ENCODE measurements at places on chromosomes 12 and 14. TPM values are rescaled to one million over a fixed set of nuclear protein-coding genes. Genes with fewer than 3 reads are reported as not detected.

Gene CNTN1
- 81.4 TPM for total RNA-seq

Gene CGRRF1
- 18.7 TPM for total RNA-seq

Gene IRAK4
- total RNA-seq, result 12.1 TPM

Gene EMP1
- total RNA-seq, result not detected

DNA sequence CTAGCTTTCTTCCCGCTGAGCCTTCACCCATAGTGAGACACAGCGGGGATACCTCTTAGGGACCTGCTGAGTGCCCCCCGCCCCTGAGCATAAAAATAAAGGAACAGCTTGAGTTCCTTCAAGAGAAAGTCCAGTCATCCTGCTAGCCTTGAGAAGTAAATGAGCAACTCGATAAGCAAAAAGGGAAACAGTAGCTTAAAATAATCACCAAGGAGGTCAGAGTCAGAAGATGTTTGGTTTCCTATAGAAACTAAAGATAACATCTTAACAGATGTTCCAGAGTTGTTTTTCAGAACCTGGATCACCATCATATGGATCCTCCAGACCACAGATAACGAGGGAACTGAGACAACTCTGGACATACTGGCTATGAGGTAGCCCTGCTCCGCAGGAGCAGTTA lies 94.0 kb downstream of the BCAT1 start:
- DNase-seq, result no peak

DNA sequence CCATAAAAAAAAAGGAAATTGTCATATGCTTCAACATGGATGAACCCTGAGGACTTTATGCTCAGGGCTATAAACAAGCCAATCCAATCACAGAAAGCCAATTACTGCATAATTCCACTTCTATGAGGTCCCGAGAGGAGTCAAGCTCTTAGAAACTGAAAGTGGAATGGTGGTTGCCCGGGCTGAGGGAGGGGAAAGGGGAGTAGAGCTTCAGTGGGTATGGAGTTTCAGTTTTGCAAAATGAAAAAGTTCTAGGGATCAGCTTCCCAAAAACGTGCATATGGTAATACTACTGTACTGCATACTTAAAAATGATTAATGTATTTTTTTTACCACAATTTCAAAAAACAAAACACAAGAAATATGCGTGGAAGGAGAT lies 52.0 kb downstream of the RNF34 start:
- DNase-seq, result no peak

DNA sequence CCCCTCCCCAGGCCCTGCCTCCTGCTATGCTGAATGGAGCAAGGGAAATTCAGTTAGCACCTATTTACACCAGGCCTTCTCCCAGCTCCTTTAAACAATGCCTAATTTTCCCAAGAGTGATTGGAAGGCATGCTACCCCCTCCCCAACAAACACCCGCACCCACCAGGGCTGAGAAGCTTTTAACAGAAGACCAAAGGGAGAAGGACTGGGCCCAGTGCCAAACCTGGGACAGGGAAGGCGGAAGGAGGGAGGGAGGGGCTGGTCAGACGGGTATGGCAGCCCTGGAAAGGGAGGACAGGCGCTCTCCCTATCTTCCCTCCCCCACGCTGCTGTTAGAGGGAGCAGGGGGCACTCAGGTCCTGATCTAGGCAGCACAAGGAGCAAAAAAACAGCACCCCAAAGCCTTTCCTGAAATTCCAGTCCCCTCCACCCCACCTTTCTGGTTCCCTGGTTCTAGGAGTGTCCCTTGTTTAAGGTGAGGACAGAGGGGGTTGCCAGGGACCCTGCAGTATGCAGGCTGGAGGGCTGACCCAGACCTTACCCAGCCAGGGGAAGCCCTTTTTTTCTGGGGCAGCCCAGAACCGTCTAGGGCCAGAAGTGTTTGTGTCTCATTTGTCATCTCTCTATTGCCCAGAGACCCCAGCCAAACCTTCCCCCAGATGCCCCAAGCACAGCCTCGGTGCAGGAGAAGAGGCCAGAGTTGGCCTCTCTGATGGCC lies 2.4 kb upstream of the KRT8 start:
- DNase-seq, result no peak

GRCh38 chr14:24921903-24922302 lies 128.0 kb downstream of the STXBP6 start:
- DNase-seq, result no peak

DNA sequence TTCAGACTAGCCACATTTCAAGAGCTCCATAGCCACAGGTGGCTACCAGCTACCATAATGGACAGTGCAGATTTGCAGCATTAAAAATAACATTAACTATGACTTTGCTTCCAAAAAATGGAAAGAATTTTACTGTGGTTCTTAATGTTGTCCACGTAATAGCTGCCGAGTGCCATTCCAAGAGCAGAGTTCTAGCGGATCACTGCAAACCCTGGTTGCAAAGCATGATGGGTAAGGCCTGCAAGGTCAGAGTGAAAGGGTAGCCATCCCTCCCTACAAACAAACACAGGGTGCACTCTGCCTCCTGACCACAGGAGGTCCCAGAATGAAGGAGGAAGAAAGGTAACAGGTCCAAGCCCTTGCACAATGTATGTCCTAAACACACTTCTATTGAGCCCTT lies 157.6 kb downstream of the DPF3 start:
- DNase-seq, result no peak

GRCh38 chr14:93059917-93060545 lies 55.7 kb downstream of the ITPK1 start:
- no peak for DNase-seq

Measured in glutamatergic neuron (in vitro differentiated cells).